Osteocyte (in vitro differentiated cells): ENCODE measurements at places on chromosomes 7 and 10. TPM values are rescaled to one million over a fixed set of nuclear protein-coding genes. Genes with fewer than 3 reads are reported as not detected.

DNA sequence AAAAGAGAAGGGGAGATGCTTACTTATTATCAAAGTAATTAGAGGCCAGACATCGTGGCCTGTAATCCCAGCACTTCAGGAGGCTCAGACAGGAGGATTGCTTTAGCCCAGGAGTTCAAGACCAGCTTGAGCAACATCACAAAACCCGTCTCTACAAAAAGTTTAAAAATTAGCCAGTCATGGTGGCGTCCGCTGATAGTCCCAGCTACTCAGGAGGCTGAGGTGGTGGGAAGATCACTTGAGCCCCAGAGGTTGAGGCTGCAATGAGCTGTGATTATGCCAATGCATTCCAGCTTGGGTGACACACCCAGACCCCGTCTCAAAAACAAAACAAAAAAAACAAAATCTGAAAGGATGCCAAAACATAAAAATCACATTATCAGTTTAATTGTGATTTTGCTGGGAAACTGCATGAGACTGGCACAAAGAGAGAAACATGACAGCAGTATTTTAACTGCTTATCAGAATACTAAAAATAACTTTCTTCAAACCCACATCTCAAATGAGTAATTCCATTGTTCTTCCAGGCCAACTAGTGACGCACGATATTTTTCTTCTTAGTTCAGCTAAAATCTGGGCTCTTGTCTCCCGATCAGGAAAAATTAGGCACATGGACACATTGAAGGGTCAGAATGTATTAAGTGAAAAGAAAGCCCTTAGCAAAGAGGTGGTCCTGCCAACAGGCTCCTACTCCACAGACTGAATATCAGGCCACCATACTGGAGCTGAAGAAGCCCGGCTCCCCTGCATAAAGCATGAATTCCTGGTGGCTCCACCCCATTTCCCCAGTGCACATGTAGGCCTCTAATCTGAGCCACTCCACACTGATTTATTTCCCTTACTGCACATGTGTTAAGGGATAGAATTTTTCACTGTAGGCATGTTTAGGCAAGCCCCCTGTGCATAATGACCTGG is 9.6 kb upstream of the CCM2 start:
- H3K36me3 ChIP-seq, result no peaks in the 10 kb centered on the region
- no peaks in the 10 kb centered on the region for H3K27me3 ChIP-seq
- no peak for DNase-seq
- H3K4me1 ChIP-seq, result peaks cover 22% of the 10 kb centered on the region
- H3K27ac ChIP-seq, result no peak overlapping the region
- H3K4me3 ChIP-seq, result no peak overlapping the region

DNA sequence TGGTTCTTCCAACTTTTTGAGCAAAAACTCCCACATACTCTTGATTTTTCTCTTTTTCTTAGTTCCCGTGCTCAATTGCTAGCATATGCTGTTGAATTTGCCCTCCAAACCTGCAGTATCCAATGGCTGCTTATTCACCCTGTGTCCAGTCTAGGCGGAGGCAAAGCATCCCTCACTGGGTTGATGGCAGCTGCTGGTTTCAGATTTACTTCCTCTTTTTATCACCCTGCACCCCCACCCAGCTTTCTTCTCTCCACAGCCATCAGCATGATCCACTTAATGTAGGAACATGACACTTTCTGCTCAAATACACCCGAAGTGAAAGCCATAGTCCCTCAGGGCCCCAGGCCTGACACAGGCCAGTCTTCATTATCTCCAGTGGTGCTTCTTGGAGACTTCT is 87.6 kb upstream of the ADARB2 start:
- H3K4me1 ChIP-seq, result no peaks in the 10 kb centered on the region
- no peak overlapping the region for H3K4me3 ChIP-seq
- no peak for DNase-seq
- H3K36me3 ChIP-seq, result no peaks in the 10 kb centered on the region

Gene ODAD2
- 2.8 and 4.3 TPM in 2 replicates for total RNA-seq

GRCh38 chr7:15418264-15418663 is 143.6 kb downstream of the AGMO start:
- H3K36me3 ChIP-seq, result peaks cover 1% of the 10 kb centered on the region
- H3K4me3 ChIP-seq, result no peak overlapping the region
- no peak overlapping the region for H3K27ac ChIP-seq
- peaks cover 2% of the 10 kb centered on the region for H3K4me1 ChIP-seq

DNA sequence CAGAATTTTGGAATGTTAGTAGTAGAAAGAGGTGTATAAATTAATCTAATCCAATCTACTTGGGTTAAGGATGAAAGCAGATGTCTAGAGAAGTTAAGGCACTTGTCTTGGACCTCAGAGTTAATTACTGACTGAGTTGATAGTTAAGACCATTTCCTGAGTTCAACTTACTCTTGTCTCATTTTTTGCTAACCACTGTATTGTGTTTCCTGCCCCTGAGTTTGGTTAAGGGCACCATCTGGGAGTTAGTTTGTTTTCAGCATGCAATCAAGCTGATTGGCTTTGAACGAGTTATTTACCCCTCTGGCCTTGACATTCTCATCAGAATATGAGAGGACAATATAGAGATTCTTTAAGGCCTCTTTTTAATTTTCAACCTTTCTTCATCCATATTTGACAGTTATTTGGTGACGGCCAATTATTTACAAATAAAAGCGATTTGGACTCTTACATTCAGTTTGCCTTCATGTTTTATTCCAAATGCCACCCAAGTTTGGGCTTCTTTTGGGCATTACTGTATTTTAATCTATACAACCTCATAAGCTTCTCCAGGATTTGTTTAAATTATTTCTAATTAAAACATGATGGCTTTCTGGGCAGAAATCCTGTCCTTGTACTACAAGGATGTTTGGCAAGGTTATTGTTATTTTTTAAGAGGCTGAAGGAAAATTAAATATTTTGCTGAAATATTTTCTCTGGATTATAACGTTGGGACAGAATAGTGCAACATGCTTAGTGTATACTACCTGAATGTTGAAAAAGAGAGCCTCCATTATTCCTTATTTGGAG is 225.0 kb downstream of the CACNB2 start:
- peaks cover 12% of the 10 kb centered on the region for H3K27me3 ChIP-seq
- H3K4me1 ChIP-seq, result peaks cover 31% of the 10 kb centered on the region
- no peaks in the 10 kb centered on the region for H3K36me3 ChIP-seq
- H3K27ac ChIP-seq, result no peak overlapping the region
- no peak for DNase-seq

Gene ANKRD30A
- total RNA-seq, result not detected in 2 replicates

Gene HOXA11
- total RNA-seq, result not detected in 2 replicates

- no peak overlapping the region for H3K27ac ChIP-seq
- H3K4me3 ChIP-seq, result no peak overlapping the region
- DNase-seq, result no peak
- peaks cover 22% of the 10 kb centered on the region for H3K4me1 ChIP-seq
- no peaks in the 10 kb centered on the region for H3K27me3 ChIP-seq
Observed at GRCh38 chr10:71270301-71271220, 48.5 kb upstream of the SLC29A3 start.

Gene LRRC18
- total RNA-seq, result not detected in 2 replicates

GRCh38 chr7:148290538-148290937 is 300.0 kb upstream of the C7orf33 start:
- no peaks in the 10 kb centered on the region for H3K4me1 ChIP-seq
- no peaks in the 10 kb centered on the region for H3K27me3 ChIP-seq
- H3K27ac ChIP-seq, result no peak overlapping the region
- DNase-seq, result no peak
- no peaks in the 10 kb centered on the region for H3K36me3 ChIP-seq
- H3K4me3 ChIP-seq, result no peak overlapping the region

GRCh38 chr7:142414135-142414534 is 156.3 kb upstream of the PRSS58 start:
- H3K4me1 ChIP-seq, result no peaks in the 10 kb centered on the region
- DNase-seq, result no peak
- H3K36me3 ChIP-seq, result no peaks in the 10 kb centered on the region
- H3K27me3 ChIP-seq, result peaks cover 27% of the 10 kb centered on the region
- no peak overlapping the region for H3K4me3 ChIP-seq

DNA sequence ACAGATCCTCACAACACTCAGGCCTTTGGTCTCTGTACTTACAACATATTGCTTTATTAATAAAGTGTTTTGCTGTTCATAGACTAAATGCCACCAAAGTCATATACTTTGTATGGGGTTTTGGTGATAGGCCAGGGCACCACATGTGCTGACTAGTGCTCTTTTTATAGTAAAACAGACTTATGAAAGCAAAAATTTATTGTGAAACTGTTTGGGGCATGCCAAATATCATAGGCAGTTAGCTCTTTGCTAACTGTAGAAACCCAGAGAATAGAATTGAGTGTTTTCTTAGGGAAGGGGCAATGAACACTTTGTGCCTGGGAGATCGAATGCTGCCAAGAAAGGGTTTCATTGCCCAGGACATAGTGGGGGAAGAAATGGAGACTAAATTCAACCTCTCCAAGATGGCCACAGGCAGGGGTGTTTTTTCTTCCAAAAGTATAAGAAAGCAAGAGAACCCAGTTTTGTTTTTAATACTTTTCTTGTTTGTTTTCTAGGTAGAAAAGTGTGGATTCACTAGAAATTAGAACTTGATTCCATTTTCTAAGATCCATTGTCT is 142.7 kb downstream of the TRIL start:
- H3K36me3 ChIP-seq, result peaks cover 9% of the 10 kb centered on the region
- no peak for DNase-seq
- H3K27me3 ChIP-seq, result no peaks in the 10 kb centered on the region
- H3K27ac ChIP-seq, result no peak overlapping the region

GRCh38 chr7:68587599-68587998 is 1010.7 kb upstream of the AUTS2 start:
- peaks cover 6% of the 10 kb centered on the region for H3K27me3 ChIP-seq
- H3K27ac ChIP-seq, result no peak overlapping the region
- H3K4me1 ChIP-seq, result no peaks in the 10 kb centered on the region
- DNase-seq, result no peak

Gene HOXA4
- total RNA-seq, result not detected in 2 replicates

Gene FOXP2
- total RNA-seq, result 25.0 and 25.7 TPM in 2 replicates

- peaks cover 53% of the 10 kb centered on the region for H3K4me1 ChIP-seq
- H3K27ac ChIP-seq, result no peak overlapping the region
- DNase-seq, result no peak
- H3K36me3 ChIP-seq, result peaks cover 3% of the 10 kb centered on the region
- H3K27me3 ChIP-seq, result no peaks in the 10 kb centered on the region
Observed at GRCh38 chr10:132542086-132542775, 4.6 kb downstream of the INPP5A start.

DNA sequence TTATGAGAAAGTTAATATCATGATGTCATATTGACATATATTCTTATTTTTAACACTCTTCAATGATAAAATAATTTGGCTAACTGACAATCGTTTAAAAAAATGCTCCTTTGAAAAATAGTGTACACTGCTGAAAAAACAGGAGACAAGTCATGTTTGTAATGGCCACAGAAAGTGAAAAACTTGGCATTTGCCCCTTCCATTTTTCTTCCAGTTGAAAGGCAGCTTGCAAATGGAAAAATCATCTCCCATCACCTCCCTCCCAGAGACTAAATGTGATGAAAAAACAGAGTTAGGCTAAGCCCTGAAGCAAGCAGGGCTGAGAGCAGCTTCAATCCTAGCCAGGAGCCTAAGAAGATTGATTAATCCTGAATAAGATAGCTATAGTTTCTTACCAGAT is 160.4 kb downstream of the SKAP2 start:
- H3K4me3 ChIP-seq, result no peak overlapping the region
- no peak for DNase-seq
- H3K36me3 ChIP-seq, result no peaks in the 10 kb centered on the region

DNA sequence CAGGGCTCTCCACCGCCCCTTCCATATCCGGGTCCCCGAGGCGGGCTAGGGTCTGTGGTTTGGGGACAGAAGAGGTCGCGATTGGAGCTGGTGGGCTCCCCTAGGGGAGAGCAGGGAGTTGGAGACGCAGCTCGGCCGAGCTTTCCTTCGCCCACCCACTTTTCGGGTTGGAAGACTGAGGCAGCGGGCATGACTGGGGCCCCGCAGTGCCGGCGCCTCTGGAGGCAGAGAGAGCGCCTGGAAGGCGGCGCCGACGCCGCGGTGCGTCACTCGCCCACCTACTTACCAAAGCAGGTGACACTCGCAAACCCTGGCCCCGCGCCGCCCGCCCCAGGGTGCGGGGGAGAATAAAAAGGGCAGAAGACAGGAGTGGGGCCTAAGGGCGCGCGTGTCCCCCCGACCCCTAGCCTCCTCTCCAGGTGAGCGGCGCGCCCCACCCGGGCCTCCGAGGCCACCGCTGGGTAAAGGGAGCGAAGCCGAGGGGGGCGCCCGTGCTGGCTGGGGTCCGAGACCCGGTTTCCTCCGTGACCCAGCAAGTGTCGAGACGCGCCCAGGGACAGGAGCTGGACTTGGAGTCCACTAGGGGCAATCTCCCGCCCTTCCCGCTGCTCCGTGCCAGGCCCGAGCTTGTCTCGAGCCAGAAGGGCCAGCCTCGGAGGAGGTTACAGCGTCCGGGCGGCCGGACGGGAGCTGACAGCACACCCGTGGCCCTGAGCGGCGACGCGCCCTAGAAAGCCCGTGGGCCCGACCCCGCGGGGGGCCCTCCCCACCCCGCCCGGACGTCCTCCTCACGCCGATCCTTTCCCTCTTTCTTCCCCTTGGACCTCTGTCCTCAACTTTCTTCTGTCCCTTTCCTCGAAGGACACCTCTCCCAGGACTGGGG is 34.4 kb upstream of the GRID1 start:
- peaks cover 27% of the 10 kb centered on the region for H3K4me1 ChIP-seq
- H3K27ac ChIP-seq, result no peak overlapping the region
- H3K27me3 ChIP-seq, result peaks cover 16% of the 10 kb centered on the region
- H3K36me3 ChIP-seq, result no peaks in the 10 kb centered on the region
- H3K4me3 ChIP-seq, result peak overlapping the region; percentile 72

DNA sequence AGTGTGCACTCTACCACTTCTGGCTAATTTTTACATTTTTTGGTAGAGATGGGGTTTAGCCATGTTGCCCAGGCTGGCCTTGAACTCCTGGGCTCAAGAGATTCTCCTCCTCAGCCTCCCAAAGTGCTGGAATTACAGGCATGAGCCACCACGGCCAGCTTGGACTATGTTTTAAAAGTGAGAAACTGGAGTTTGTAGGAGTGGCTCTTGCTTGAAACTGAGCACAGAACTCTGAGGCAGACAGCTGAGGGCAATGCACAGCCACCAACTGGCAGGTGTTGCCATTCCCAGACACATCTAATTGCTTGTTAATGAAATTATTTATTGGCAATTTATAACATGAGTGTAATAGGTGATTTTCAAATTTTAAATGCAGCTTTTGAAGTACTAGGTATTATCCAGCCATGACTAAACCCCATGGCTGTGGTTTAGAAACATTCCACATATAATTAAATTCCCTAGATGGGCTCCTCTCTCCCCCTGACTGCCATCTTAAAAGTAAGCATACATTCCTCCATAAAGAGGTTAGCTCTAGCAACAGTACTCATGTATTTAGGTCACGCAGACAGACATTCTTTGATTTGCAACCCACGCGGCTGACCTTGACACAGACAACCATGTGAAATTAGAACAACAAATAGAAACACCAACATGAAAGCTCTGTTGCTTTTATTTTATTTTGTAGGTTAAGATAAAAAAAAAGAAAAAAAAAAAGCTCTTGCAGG is 19.8 kb downstream of the PANK1 start:
- H3K27me3 ChIP-seq, result no peaks in the 10 kb centered on the region
- no peak overlapping the region for H3K27ac ChIP-seq
- no peak overlapping the region for H3K4me3 ChIP-seq
- peaks cover 12% of the 10 kb centered on the region for H3K4me1 ChIP-seq
- DNase-seq, result no peak
